ENCODE measurements at places on chromosomes 6 and 20.

DNA sequence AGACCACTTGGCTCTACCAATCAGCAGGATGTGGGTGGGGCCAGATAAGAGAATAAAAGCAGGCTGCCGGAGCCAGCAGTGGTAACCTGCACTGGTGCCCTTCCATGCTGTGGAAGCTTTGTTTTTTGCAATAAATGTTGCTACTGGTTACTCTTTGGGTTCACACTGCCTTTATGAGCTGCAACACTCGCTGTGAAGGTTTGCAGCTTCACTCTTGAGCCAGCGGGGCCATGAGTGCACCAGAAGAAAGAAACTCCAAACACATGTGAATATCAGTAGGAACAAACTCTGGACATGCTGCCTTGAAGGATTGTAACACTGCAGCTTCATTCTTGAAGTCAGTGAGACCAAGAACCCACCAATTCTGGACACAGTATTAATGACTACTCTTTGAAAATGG lies 89.9 kb upstream of the MBOAT1 start:
- no peak for DNase-seq

GRCh38 chr6:70903665-70904452 lies 53.0 kb downstream of the B3GAT2 start:
- DNase-seq, result no peak

- DNase-seq, result no peak
These were observed 590 bp upstream of the MAP1LC3A start for GRCh38 chr20:34557936-34558319.

GRCh38 chr6:18893540-18894269 lies 506.6 kb downstream of the RNF144B start:
- DNase-seq, result no peak

DNA sequence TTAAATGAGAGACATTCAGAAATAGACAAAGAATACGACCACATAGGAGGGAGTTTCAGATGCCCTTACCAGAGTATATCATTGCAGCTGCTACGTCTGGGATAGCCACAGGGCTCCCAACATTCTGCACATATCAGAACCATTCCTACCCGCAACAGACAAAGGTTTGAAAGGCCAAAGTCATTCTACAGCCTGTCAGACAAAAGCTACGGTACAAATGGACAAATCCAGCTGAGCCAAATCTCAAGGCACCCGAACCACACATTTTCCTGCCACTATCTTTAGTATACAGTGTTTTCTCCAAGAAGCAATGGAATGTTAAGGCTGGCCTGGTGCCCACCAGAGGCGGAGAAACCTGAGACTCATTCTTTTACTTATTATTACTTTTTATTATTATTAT lies 30.5 kb upstream of the LYRM2 start:
- DNase-seq, result no peak

- no peak for DNase-seq
These were observed 8.8 kb downstream of the DLGAP4 start for GRCh38 chr20:36314734-36315544.

DNA sequence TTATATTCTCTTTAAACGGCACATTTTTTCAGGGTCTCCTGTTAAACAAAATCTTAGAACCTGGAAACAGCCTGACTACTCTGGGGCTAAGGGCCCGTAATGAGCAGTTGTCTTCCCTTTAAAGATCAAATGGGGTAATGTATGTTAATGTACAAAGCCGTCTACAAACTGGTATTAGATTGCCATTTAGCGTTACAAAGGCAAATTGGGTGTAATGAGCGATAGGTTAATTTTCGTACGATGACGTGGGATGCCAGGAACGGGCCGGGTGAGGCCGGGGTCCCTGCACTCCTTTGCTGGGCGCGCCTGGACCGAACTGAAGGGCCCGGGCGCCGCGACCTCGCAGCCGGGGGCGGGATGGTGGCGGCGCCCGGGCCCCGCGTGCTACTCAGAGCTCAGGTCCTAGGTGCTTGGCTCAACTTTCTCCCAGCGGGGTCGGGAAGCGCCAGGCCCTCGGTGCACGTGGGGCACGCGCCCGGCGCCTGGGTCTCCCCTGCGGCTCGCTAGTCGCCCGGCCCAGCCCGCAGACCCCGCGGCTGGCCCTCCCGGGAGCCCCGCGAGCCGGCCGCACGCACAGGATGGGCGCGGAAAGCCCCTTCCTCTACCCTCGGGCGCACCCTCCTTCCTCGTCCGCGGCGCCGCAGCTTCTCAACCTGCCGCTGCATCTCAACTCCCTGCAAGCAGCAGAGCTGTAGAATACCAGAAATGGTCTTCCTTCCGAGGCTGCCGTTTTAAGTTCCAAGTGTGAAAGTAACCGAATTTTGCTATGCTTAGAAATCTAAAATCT lies 5.9 kb downstream of the NKX2-4 start:
- no peak for DNase-seq

DNA sequence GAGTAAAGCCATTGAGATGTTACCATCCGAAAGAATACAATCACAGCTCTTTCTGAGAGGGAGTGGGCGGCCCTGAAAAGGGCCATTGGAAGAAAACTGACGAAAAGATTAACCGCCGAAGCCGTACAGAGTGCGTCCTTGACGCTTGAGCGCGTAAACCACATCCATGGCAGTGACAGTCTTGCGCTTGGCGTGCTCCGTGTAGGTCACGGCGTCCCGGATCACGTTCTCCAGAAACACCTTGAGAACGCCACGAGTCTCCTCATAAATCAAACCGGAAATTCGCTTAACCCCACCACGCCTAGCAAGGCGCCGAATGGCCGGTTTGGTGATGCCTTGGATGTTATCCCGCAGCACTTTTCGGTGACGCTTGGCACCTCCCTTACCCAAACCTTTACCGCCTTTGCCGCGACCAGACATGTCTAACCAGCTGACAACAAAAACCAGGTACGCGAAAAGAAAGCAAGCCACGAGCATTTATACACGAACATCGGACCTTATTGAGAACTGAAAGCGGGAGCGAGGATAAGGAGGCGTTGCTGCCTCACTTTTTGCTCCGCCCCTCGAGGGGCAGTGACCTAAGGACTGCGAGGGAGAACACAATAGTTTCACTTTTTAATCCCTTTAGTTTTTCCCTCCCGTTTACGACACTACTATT lies 60.3 kb upstream of the HFE start:
- DNase-seq, result peak; percentile 70

DNA sequence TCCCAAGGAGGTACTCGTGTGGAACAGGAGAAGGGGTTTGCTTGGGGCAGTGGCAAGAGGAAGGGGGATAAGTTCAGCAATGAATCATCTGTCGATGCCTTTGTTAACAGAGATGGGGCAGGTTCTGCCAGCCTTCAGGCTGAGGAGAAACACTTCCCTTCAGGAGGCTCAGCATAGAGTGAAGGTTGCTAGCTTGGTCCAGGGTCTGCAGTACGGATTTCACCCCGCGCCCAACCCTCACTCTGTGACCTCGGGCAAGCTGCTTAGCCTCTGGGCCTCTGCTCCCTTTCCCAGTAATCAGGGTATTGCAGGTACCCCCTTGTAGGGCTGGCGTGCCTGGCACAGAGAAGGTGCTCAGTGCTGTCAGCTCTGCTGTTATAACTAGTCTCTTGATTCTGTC lies 7.5 kb downstream of the CAPN11 start:
- DNase-seq, result no peak

DNA sequence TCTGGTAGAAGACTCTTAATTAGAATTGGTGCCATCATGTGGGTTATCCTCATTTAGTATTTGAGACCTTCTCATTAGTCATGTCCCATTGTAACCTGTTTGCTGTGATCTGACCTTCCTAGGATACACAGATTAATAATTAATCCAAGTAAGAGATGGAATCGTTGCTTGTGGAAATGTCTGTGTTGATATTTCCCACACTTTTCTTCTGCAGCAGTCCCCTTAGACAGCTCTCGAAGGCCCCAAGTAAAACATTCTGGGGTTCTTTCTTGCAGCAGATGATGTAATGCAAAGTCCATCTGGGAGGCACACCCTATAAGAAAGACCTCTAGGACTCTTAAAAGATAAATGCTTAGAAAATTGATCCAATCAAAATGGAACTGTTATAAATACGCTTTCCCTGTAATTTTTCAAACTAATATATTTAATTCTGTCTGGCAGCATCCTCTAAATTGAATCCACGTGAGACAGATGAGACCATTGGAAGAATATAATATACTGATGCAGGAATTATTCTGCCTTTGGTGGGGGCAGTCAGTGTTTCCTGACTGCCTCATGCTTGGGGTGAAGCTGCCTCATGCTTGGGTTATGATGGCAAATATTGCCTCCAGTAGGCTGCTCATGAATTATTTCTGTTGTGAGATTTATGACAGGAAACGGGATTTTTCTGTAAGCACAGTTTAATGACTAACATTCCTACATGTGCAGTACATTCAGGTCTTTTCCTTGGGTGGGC lies 54.5 kb upstream of the ARMC2 start:
- DNase-seq, result no peak
